ENCODE measurements at places on chromosomes 5 and 9.

- DNase-seq: peak; percentile 37
Observed at GRCh38 chr5:103424453-103425205, 138.0 kb downstream of the NUDT12 start.

DNA sequence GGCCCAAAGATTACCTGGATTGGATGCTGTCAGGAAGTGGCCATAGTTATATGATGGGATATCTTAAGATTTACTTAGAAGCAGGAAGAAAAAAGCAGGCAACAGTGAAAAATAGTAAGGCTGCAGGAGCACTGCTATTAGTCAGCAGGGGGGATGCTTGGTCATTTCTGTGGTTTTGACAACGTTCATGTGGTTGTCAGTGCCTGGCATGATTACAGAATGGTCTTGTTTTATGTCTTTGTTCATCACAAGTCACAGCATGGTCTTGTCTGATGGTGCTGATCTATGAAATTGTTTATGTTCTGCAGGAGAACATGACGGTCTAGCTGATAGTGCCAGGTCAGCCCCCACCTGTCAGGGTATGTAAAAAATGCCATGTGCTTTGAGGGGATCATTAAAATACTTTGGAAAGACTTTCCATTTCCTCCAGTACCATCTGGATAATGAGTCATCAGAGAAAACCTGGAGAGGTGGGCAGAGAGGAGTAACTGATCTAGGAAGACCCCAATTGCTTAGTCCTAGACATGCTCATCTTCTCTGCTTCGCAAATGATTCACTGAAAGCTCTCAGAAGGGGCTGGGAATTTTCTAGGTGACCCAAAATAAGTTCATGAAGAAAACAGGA, 48.5 kb downstream of the PLGRKT start:
- peak; percentile 73 for DNase-seq

DNA sequence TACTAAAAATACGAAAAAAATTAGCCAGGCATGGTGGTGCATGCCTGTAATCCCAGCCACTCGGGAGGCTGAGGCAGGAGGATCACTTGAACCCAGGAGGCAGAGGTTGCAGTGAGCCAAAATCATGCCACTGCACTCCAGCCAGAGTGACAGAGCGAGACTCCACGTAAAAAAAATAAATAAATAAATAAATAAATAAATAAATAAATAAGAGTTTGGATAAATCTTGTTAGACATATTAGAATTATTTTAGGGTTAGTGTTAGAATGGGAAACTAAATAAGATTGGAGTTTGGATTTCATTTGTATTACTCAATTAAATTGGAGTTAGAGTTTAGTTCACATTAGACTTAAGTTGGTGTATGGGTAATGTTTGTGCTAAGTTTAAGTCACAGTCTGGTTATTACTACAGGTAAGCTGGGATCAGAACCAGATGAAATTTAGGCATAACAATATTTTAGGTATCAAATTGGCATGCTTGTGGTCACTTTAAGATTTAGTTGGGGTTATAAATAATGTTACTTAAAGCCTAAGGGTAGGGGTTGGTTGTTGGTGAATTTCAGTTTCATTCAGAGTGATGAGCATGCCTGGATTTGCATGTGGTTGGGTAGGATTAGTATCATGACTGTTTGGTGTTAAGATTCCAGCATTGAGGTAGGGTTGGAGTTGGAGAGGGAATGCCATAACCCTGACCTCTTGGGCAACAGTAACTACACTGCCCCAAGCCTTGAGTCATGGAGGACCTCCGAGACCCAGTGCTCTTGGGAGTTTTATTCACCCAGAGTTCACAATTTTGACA, 3.3 kb downstream of the OR5C1 start:
- DNase-seq: no peak

DNA sequence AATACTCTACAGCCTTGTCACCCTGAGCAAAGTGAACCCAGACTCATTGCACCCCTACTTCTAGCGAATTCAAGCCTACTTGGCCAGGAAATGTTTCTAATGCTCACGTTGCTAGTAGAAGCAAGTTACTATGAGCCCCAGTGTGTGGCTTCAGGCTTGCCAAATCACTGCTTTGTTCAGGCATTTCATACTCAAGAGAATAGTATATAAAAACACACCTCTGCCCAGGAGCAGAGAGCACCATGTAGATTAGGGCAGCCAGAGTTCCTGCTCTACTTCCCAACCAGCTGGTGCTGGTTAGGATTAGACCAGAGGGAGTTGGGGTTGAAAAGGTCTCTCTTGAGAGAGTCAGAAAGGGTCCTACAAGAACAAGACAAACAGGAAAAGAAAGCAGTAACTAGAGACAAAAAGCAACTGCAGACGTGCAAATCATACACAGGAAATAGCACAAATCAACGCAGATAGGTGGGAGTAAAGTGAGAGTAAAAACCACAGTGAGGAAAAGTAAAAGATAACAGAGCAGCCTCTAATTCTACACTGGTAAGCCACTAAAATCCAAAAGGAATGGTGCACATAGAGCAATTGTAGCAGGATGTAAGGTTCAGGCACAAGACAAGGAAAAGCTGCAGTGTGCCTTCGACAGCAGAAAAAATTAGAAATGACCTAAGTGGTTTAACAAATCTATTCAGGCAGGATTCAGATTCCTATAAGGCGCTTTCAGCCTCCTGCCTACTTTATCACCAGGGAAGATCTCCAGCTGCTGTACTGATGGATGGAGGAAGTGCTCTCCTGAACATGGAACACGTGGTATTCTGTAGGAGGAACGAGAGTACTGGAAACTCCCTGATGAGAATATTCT, 49.6 kb upstream of the KIF2A start:
- no peak for DNase-seq

- peak; percentile 19 for DNase-seq
Observed at GRCh38 chr5:87899208-87899661, 369.4 kb downstream of the TMEM161B start.

DNA sequence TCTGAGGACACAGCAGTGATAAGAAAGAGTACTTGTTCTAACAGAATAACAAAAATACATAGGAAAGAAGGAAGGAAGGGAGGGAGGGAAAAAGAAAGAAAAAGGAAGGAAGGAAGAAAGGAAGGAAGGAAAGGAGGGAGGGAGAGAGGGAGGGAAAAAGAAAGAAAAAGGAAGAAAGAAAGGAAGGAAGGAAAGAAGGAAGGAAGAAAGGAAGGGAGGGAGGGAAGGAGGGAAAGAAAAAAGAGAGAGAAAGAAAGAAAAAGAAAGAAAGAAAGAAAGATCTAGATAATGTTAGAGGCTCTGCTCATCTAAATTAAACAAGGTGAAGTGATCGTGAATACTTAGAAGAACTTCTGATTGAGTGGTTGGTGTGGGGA, 29.8 kb downstream of the DUSP1 start:
- no peak for DNase-seq

DNA sequence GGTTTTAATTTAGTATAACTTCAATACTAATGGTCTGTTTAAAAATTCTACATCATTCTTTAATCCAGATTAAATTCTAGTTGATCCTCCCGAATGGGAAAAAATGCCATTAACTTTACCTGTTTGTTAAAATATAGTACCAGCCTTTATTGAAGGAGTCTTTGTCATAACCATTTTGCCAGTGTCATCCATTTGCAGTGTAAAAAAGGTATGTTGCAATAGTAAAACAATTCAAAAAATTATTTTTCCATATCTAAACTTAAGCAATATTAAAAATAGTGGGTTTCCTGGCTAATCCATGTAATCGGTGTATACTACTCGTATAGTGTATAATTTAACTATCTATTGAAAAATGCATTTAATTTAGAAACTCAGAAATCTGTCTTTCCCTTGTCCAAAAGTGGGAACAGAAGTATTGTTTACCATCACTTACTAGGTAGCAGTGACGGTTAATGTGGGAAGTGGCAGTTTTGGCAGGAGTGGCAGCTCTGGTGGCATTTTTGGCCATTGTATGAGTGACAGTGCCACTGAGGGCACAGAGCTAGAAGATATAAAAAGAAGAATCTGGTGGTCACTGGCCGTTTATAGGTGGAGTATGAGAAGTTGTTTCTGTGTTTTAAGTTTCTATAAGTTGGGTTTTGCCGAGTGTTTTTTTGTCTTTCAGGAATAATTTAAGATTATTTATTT, 1.9 kb downstream of the AP3S1 start:
- no peak for DNase-seq

GRCh38 chr9:32434892-32435291, 50.4 kb downstream of the ACO1 start:
- DNase-seq: no peak

DNA sequence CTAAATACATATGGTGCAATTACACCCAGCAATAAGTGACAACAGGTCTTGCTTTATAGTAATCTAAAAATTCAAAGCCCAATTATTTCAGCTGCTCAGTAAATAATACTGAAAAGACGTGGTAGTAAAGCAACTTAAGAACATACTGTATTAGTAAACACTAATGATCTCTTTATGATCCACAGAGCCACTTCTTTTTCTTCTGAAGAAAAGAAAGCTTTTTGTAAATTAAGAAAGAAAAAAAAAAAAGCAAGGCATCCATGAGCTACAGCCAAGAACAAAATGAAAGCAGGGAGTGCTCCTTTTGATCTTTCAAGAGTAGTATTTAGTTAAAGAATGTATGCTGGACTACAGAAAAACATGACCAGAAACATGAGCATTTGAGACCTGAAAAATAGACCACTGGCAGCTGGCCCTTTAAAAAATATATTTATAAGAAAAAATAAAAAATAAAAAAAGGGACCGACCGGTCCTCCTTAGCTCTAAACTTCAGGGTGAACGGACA, 348.7 kb downstream of the GLIS3 start:
- no peak for DNase-seq

DNA sequence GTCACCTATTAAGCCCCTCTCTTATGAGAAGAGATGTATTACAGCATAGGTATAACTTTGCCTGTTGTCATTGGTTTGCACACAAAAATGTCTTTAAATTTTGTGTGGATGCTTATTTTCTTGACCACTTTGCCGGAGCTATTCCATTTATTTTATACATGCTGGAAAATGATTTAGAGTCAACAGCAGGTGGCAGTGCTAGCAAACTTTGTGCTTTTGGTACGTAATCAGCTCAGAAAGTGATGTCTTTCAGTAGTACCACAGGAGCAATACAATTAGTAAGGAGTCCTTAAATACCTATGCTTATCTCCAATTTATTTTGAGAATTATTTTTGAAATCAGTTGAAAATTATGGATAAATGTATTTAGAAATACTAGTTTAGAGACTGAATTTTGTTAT, 19.8 kb upstream of the NUDT12 start:
- DNase-seq: peak; percentile 6

DNA sequence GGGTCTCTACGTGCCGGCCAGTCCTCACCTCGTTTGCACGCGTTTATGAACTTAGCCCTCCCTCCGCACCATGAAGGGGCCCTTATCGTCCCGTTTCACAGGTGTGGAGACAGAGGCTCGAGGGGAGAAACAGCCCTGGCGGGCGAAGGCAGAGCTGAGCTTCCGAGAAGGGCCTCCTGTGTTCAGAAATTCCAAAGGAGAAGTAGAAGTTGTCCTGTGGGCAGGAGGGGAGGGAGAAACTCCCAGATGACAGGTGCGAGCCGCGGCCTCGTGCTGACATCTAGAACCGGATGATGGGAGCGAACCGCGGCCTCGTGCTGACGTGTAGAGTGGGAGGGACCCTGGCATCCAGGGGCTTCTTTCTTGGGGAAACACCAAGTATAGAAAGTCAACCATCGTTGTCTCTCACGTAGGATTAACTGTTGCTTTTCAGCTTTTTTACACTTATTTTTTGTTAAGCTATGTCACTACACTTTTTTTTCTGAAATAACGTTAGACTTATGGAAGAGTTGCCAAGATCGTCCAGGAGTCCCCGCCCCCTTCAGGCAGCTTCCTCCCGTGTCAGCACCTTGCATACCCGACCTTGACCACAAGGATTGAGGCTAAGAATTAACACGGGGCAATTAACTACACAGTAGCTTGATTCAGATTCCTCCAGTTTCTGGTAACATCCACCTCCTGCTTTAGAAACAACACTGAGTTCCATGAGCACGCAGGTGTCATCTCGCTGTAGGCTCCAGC, 42.8 kb upstream of the NKD2 start:
- no peak for DNase-seq

DNA sequence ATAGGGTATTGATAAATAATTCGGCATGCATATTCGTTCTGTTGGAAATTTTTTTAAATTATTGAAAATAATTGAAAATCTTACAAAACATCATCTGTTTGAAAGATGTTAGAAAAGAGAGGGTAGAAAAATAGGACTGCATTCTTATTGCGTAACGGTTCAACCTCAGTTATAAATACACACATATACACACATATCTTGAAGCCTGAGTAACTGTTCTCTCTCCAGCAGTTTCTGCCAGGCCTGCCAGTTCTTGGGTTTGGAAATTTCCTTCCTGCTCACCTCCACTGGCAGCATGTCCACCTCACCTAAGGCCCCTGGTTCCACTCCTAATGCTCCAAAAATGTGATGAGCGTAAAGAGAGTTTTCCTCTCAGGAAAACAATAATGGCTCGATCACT, 9.1 kb downstream of the SPATA31E1 start:
- no peak for DNase-seq

GRCh38 chr9:125532412-125532811, 174.6 kb downstream of the MAPKAP1 start:
- no peak for DNase-seq

DNA sequence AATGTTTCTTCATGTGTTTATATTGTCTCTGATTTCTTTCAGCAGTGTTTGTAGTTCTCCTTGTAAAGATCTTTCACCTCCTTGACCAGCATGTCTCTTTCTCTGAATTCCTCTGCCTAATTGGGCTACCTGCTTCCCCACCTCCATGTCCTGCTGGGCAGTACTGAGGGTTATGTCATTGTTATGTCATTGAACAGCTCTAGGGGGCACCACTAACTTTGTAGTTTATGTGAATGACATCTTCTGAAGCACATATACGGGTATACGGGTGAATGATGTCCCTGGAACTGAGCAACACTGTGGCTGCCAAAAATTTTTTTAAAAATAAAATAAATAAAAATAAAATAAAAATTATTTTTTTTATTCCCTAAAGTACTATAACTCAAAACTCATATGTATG, 16.9 kb upstream of the SNCAIP start:
- DNase-seq: no peak

DNA sequence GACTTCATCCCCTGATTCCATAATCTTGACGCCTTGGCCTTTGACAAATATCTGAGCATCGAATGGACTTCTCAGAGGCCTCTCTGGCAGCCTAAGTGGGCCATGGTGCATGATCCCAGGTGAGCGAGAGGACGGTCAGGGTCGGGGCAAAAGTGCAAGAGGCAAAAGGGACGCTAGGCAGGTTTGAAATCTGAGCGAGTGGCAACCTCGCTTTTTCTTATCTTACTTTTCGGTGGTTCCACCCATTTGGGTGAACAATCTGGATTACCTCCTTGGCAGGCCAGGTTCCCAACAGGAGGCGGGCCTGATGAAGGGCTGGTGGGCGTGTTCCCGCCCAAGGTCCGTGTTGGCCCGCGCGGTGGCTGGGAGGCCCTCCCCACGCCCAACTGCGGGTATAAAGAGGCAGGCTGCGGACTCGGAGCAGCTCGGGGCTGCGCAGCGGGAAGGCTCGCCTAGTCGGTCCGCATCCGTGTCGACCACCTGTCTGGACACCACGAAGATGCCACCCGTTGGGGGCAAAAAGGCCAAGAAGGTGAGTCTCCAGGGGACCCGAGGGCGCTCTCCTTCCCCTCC, at the start of gene BHMT:
Gene BHMT (plus strand): TSS at position 423 of the 573 bp plus-strand sequence. CDS start 77 bp downstream, at position 500.
- DNase-seq: no peak
